ENCODE measurements at places on chromosomes 3 and 15. TPM values are rescaled to one million over a fixed set of nuclear protein-coding genes. Genes with fewer than 3 reads are reported as not detected.

- no peak overlapping the region for H3K4me3 ChIP-seq
- no peak for DNase-seq
- no peaks in the 10 kb centered on the region for H3K27me3 ChIP-seq
- no peaks in the 10 kb centered on the region for H3K36me3 ChIP-seq
Observed at GRCh38 chr15:69392352-69392751, 21.8 kb upstream of the KIF23 start.

- DNase-seq, result no peak
- no peaks in the 10 kb centered on the region for H3K36me3 ChIP-seq
- no peaks in the 10 kb centered on the region for H3K27me3 ChIP-seq
- H3K4me3 ChIP-seq, result no peak overlapping the region
- no peaks in the 10 kb centered on the region for H3K4me1 ChIP-seq
Observed at GRCh38 chr3:18080198-18080689, 337.8 kb upstream of the TBC1D5 start.

The CHRD gene
- 5.3 TPM for total RNA-seq

DNA sequence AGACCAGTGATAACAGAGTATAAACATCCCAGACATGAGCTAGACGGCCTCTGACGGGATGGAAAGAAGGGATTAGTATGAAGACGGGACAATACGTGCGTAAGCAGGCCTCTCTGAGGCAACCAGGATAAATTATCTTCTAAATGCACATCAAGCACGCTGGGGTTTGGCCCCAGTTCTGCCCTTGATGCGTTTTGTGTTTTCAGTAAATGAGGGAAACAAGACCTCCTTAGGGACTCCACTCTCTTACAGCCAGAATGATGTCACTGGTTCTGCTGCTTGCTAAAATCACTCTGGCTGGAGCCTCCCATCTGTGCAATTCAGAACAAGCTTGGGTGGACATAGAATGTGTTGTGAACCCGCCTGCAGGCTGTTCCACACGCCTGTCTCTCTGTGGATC is 156.0 kb upstream of the MCTP2 start:
- no peak overlapping the region for H3K4me3 ChIP-seq
- no peaks in the 10 kb centered on the region for H3K27me3 ChIP-seq
- DNase-seq, result no peak
- H3K27ac ChIP-seq, result no peak overlapping the region

DNA sequence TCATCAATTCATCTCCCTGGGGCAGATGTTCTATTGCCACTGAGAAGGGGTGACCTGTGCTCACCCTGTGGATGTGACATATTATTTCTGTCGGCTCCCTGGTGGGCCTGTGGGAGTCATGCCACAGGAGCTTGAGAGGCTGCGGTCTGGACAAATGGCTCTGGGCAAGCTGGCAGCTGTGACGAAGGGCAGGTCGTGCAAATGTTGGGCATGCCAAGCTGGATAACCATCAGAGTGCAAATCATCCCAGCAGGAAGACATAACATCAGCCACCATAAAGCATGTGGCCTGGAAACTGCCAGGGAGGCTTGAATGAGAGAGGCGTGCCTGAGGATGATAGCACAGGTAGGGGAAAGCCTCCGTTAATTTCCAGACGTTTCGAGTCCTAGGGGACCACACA is 45.3 kb upstream of the FAM3D start:
- no peak overlapping the region for H3K27ac ChIP-seq
- no peaks in the 10 kb centered on the region for H3K4me1 ChIP-seq
- H3K27me3 ChIP-seq, result no peaks in the 10 kb centered on the region
- no peak for DNase-seq
- no peaks in the 10 kb centered on the region for H3K36me3 ChIP-seq
- H3K4me3 ChIP-seq, result no peak overlapping the region

GRCh38 chr3:67094774-67095173 is 96.7 kb downstream of the KBTBD8 start:
- no peak overlapping the region for H3K4me3 ChIP-seq
- no peaks in the 10 kb centered on the region for H3K36me3 ChIP-seq
- DNase-seq, result no peak
- no peaks in the 10 kb centered on the region for H3K4me1 ChIP-seq
- H3K27ac ChIP-seq, result no peak overlapping the region
- no peaks in the 10 kb centered on the region for H3K27me3 ChIP-seq

- DNase-seq, result no peak
- no peaks in the 10 kb centered on the region for H3K4me1 ChIP-seq
- H3K27me3 ChIP-seq, result no peaks in the 10 kb centered on the region
- no peaks in the 10 kb centered on the region for H3K36me3 ChIP-seq
Observed at GRCh38 chr3:150494411-150494977, 51.8 kb downstream of the SERP1 start.

The INAFM2 gene
- total RNA-seq, result 39.5 TPM

DNA sequence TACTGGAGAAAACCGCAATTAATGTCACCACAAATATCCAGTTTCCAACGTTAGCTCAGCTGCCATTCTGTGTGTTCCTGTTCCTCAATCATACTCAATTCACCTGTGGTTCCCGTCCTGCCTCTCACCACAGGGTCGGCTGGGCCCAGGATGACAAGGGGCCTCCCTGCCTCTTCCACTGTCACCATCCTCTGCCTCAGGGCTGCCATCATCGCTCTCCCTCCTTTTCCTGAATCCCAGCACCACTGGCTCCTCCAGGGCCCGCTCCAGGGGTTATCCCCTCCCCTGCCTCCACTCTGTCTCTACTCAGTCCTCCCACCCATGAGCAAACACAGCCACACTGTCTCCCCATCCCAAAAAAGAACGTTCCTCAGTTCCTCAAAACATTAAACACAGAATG is 170.9 kb upstream of the NSMCE3 start:
- H3K4me3 ChIP-seq, result no peak overlapping the region
- H3K36me3 ChIP-seq, result no peaks in the 10 kb centered on the region
- H3K4me1 ChIP-seq, result no peaks in the 10 kb centered on the region
- H3K27me3 ChIP-seq, result no peaks in the 10 kb centered on the region

The MESP2 gene
- not detected for total RNA-seq

The GOLGA8B gene
- total RNA-seq, result 56.0 TPM
